Head of caudate nucleus (tissue), 42 donors: ENCODE measurements at places on chromosomes 6 and 20.

GRCh38 chr6:18439581-18439980 is 52.4 kb downstream of the RNF144B start:
- DNase-seq, result no peak

DNA sequence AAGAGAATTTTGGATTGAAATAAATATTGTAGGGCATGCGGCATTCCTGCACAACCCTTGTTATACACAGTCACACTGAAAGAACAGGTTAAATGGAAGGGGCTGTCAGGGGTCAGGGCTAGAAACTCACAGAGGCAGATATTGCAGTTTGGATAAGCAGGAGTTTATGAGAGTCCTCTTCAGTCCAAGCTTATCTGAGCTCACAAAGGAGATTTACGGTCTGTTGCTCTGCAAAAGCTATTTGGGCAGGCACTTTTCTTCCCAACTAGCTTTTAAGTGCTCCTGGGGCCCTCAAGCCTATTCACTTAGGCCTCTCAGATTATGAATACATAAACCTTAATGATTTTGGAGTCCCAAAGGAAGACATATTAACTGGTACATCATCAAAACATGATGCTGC is 156.2 kb downstream of the SOX4 start:
- DNase-seq, result no peak

DNA sequence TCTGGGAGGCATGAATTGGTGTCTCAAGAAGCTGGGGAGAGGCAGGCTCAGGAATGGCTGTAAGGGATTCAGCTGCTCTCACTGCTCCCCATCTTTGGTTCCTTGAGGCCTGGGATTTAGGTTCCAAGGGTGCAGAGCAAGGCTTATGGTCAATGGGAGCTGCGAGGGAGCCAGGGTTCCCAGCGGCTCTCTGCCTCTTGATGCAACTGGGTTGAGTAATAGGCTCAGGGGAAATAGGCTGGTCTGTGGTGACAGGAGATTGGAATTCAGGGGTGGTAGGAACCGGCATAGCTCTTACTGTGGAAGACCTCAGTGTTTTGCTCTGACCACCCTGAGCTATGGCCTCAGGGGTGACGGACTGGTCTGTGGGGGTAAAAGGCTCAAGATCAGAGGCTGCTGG is 13.0 kb upstream of the NRM start:
- no peak for DNase-seq

DNA sequence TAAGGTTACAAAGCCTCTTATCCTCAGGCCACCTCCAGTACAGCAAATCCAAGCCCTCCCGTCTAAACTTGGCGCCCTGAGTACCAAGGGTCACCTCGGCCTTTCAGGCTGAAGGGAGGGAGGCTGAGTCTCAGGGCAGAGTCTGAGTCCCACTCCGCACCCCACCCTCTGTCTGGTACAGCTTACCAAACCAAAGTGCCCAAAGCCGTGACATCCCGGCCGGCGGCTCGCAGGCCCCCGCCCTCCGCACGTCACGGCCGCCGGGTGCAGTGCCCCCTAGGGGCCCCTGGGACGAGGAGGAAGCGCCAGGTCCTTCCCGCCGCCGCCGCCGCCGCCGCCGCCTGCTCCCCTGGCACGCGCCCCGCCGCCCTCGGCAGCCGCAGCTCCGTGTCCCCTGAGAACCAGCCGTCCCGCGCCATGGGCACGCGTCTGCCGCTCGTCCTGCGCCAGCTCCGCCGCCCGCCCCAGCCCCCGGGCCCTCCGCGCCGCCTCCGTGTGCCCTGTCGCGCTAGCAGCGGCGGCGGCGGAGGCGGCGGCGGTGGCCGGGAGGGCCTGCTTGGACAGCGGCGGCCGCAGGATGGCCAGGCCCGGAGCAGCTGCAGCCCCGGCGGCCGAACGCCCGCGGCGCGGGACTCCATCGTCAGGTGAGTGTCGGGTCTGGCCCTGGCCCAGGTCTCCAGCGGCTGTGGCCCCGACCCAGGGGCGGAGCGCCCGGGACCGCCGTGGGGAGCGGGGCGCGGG is at the start of gene MTHFD1L:
TSS of gene MTHFD1L (plus strand) at position 297 of the 741 bp plus-strand sequence. CDS start at position 418, 121 bp downstream.
- peak; percentile 49 for DNase-seq

- no peak for DNase-seq
These were observed 20.2 kb downstream of the HCK start for GRCh38 chr20:32072168-32072750.

DNA sequence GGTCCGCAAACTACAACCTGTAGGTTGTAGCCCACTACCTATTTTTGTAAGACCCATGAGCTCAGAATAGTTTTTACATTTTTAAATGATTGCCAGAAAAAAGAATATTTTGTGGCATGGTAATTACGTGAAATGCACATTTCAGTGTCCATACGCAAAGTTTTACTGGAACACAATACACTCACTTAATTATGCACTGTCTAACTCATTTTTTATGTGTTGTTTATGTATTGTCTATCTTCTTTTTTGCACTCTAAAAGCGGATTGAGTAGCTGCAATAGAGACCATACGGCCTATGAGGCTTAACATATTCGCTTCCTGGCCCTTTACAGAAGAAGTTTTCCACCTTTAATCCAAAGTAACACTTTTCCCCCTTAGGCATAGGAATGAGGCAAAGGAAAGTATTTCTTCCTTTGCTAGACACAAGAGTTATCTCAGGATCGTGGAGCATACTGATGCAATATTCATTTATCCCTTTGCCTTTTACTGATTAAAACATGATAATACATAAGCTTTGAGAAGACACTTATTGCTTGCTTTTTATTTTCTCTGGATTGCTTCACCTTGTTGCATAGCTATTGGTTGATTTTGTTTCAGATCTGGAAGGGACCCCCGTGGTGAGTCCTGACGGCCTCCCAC is 69.8 kb downstream of the FNDC1 start:
- DNase-seq, result no peak

GRCh38 chr20:19748681-19749080 is 9.4 kb upstream of the RIN2 start:
- DNase-seq, result no peak

- DNase-seq, result peak; percentile 86
These were observed 23.1 kb upstream of the KCNB1 start for GRCh38 chr20:49505518-49505917.

DNA sequence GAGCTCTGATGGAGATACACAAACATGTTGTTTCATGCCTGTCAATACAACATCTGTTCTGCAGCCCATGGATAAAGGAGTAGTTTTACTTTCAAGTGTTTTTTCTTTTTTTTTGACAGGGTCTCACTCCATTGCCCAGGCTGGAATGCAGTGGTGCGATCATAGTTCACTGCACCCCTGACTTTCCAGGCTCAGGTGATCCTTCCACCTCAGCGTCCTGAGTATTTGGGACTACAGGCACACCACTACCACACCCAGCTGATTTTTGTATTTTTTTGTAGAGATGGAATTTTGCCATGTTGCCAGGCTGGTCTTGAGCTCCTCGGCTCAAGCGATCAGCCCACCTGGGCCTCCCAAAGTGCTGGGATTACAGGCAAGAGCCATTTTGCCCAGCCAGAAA is 97.0 kb downstream of the SMAP1 start:
- no peak for DNase-seq
